ENCODE measurements at places on chromosomes 16 and 17.

GRCh38 chr17:42421507-42422338 is 1.3 kb downstream of the CAVIN1 start:
- peaks cover 32% of the 10 kb centered on the region for H3K4me1 ChIP-seq
- H3K27ac ChIP-seq: peak overlapping the region; percentile 100
- H3K27me3 ChIP-seq: no peaks in the 10 kb centered on the region
- no peak for DNase-seq

DNA sequence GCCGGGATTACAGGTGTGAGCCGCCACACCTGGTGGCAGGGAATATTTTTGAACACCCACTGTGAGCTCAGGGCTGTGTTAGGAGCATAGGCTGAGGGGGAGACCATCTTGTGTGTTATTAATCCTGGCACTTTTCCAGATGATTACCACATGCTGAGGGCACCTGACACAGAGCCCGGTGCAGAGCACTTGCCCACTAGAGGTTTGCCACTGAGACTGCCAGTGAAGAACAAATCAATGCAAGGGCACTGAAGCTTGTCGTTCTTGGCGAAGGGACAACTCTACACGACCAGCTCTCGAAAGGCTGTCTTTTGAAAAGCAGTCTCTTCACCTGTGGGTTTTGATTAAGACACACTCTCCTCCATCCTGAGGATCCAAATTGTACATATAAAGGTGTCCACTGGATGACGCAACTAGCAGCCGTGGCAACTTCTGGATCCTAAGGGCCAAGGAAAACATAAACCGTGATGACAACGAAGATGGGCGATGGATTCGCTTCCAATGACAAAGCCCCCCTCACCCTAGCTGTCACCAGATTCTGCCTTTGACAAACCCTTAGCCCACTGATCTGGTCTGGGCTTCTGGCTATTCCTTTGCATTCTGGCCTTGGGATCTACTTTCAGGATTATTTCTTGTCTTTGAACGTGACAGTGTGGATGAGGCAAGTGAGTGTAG is 28.7 kb downstream of the WIPI1 start:
- H3K27ac ChIP-seq: no peak overlapping the region
- no peaks in the 10 kb centered on the region for H3K4me1 ChIP-seq
- no peak overlapping the region for H3K4me3 ChIP-seq
- H3K36me3 ChIP-seq: peaks cover 89% of the 10 kb centered on the region

GRCh38 chr16:69327585-69328310 is 2.6 kb downstream of the PDF start:
- peaks cover 8% of the 10 kb centered on the region for H3K4me1 ChIP-seq
- no peak for DNase-seq
- H3K27me3 ChIP-seq: no peaks in the 10 kb centered on the region
- H3K4me3 ChIP-seq: no peak overlapping the region
- no peak overlapping the region for H3K27ac ChIP-seq

- H3K4me3 ChIP-seq: no peak overlapping the region
- H3K27ac ChIP-seq: no peak overlapping the region
- H3K27me3 ChIP-seq: no peaks in the 10 kb centered on the region
These were observed 9.6 kb upstream of the BRD7 start for GRCh38 chr16:50378417-50378816.

All from thoracic aorta (tissue), 2 donors.